ENCODE measurements at places on chromosomes 13 and 19.
A peak's percentile ranks its signal among the peaks of the same experiment; 100 is the strongest.

DNA sequence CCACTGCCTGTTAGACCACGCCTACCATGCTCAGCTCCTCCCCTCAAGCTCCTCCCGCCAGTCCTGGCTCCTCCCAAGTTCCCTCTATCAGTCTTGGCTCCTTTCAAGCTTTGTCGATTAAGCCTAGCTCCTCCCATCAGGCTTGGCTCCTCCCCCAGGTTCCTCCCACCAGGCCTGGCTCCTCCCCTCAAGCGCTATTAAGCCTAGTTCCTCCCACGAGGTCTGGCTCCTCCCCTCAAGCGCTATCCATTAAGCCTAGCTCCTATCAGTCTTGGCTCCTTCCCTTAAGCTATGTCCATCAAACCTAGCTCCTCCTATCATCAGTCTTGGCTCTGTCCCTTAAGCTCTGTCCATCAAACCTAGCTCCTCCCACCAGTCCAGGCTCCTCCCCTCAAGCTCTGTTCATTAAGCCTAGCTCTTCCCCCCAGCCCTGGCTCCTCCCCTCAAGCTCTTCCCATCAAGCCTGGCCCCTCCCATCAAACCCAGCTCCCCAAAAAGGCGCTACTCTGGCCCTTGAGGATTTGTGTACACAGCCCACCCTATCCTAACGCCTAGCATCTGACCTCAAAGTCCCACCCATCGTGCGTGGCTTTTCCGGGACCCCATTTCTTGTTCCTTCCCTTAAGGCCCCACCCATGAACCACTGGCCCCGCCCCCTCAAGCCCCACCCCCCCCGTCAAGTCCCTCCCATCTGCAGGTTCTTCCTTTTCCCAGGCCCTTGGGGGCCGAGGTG lies 10.0 kb downstream of the CAMSAP3 start:
- peak; percentile 79 for DNase-seq

GRCh38 chr13:28530729-28531076 lies 35.8 kb upstream of the FLT1 start:
- peak; percentile 18 for DNase-seq

DNA sequence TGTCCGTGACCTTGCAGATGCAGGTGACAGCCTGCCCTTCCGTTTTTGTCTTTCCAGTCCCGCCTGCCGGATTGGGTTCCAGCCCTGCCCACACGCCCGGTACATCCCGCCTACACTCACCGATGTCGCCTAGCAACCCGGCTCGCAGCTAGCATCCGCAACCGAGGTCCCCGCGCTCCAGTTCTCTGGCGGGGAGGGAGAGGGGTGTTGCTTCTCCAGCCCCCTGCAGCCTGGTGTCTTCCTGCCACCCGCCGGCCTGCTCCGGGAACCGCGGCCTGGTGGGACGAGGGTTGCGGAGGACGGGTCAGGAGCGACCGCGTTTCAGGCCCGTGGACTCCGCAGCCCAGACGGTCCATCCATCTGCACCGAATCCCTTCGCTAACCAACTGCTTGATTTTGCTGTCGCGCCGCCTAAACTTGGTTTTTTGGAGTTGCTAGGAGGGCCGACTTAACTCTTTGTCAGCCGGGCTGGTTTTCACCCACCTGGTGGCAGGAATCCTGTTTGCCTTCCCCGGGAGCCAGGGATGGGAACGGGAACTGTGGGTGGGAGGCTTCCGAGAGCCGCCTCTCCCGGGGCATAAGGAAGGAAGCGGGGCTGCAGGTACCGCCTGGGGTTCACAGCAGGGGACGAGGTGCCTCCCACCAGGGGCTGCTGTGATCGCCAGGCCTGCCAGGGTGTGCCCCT lies 15.4 kb upstream of the MATK start:
- no peak for DNase-seq

GRCh38 chr13:78662467-78662866 lies 3.5 kb upstream of the OBI1 start:
- no peak for DNase-seq

DNA sequence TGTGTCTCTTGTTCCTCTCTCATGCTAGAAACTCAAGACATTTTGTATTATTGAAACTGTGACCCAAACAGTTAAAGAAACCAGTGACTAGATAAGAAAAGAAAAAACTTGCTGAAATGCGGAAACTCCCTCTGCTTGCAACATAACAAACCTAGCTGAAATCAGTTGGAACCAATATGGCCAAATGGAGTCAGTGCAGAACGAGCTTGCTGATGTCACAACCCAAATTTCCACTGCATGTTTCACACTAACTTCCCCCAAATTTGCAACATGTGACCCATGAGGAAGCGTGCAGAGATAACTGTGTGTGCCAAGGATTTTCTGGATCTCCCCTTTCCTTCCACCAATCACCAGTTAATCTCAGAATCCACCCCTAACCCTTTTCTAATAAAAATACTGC lies 208.0 kb downstream of the DLEU7 start:
- peak; percentile 29 for DNase-seq

DNA sequence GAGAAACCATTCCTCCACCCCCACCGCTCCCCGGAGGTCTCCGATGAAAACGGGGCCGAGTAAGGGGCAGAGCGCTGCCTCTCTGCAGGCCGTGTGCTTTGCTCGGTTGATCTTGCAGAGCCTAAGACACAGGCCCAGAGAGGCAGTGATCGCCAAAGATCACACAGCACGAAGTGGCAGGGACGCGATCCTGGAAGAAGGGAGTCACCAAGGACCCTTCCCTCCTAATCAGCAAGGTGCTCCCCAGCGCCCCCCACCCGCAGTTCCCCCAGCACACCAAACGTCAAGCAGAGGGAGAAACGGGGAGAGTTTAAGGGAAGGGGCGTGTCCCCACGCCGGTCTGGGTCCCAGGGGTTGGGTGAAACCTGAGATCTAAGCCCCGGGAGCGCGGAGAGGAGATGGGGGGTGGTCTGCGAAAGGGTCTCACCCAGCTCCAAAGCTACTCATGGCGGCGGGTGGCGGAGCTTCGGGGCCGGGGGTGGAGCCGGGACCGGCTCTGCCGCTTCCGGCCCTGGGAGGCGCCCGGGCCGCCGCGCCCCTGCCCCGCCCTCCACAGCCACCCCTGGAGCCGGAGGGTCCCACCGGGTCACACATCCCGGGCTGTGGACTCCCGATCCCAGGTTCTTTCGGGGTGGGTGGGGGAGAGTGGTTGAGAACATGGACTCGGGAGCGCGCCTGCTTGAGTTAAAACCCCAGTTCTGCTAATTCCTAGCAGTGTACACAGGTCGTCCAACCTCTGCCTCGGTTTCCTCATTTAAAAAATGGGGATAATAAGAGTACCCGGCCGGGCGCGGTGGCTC lies at the start of gene EML2:
Gene EML2, minus strand, starts transcription at position 468 of the 800 bp plus-strand sequence. Its CDS starts 21 bp downstream, at position 447.
- peak; percentile 43 for DNase-seq

- no peak for DNase-seq
These were observed 1.2 kb downstream of the LPAR2 start for GRCh38 chr19:19626516-19627472.

DNA sequence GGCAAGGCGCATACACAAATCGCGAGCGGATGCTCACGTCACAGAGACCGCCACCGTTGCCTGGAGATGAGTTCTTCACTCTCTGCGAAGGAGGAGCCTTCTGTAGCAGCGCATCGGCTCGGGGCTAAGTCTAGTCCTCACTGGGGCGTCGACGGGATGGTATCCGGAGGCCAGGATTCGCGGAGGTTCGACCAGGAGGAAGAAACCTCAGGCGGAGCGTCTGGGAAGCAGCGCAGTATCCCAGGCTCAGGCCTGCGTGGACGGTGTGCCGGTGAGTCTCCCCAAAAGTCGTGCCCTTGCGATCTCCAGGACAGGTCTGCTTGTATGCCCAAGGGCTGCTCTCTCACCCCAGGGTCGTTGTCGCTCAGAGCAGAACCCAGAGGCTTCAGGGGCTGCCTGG lies 40.4 kb downstream of the ZNF146 start:
- DNase-seq = no peak

DNA sequence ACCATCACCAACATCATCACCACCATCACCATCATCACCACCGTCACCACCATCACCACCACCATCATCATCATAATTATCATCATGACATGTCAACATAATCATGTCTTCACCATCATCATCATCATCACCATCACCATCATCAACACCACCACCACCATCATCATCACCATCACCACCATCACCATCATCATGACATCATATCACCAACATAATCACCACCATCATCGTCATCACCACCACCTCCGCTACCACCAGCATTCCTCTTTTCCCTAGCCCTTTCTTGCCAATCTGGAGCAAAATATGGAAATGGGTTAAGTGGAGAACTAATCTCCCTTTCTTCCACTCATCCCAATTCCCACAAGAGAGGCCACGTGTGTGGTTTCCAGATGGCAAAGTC lies 1.1 kb upstream of the TTYH1 start:
- DNase-seq = no peak

GRCh38 chr13:108156749-108157148 lies 58.6 kb downstream of the LIG4 start:
- DNase-seq = no peak

DNA sequence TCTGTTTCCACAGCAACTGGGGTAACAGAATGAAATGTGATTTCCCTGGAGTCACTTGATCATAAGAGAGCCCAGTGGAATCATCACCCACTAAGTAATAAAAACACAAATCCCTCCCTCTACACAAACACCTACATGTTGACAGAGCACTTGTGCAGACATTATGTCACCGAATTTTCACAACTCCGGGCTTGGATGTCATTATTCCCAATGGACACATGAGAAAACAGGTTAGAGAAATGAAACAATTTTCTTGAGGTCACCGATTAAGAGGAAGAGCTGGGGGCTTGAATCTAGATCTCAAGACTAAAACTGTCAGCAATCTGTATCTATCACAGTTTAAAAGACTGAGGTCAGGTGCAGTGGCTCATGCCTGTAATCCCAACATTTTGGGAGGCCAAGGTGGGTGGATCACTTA lies 3.1 kb downstream of the XRCC1 start:
- no peak for DNase-seq

DNA sequence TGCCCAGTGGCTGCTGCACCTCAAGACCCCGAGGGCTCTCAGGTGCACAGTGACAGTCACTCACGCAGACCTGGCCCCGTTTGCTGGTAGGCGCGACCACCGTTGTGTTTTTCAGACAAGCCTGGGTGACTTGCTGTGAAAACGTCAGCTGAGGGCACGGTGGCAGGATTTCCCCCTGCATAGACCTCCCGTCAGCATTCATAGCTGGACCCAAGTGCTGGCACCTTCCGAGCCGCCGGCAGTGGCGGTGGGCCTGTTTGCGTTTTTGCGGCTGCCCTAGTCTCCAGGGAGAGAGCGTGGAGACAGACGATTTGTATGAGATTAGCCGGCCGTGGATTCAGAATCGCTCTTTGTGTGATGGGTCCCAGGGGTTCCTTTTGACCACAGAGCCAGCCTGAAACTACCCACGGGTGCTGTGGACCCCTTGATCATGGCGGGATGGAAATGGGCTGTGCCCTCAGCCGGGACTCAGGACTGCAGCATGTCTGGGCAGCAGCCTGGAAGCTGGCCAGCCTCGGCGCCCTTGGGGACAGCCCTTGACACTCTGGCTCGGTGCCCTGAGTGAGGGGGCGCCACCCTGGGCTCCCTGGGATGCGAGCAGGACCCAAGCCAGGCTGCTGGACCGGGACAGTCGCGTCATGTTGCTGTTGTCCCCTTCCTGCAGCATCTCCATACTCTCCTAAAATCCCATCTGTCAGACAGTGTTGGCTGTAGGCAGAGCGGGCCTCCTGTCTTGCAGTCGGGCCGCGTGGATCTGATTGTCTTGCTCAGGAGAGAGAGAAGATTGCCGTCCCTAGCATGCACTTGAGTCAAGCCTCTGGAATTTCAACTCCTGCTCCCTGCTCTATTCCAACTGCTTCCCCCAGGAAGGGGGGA lies 8.6 kb downstream of the KDM4B start:
- DNase-seq = no peak

DNA sequence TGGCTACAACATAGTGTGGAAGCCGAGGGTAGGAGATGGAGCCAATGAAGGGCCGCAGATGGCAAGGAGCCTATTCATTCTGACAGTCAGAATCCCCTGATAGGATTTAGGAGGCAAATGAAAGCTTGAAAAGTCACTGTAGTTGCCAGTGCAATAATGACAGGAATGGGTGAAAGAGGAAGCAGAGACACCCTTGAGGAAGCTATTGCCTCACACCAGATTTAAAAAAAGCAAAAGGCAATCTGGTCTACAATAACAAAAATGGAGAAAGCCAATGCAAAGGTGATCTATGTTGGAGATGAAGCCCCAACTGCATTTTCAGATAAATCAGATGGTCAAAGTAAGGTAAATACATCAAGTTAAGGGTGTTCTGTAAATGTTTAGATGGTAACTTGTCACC lies 158.5 kb downstream of the TUBA3C start:
- no peak for DNase-seq

DNA sequence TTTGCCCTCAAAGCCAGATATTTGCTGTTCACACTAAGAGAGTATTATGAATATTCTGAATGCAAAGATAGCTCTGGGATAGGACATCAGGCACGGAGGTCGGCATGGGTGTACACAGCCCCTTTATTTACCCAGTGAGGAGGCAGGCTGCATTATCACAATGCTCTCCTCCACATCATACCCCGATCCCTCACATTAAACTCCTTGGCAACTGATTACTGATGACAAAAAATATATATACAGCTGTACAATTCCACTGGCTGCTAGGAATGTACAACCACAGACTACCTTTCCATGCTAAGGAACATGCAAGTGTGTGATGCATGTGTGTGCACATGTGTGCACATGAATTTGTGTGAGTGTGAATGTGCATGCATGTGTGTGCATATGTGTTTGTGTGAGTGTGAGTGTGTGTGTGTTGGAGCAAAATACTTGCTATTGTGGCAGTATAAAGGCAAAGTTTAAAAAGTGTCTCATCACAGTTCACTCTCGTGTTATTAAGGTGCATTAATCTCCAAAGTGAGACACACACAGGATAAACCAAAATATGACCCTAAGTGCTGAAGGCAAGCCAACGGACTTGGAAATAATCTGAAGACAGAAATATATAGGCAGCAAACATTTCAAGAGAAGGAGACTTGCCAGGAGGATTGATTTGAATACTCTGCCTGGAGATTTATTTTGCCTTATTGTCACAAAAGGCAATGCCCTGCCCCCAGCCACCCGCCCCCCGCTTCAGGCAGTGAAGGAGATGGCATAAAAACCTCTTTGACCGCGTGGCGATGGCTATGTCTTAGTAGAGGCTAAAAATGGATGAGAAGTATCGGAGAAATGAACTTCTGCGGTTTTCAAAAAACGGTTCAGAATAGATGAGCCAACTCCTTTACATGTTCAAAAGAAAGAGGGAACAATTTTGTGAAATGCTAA lies 274.8 kb downstream of the TSHZ3 start:
- DNase-seq = no peak

- peak; percentile 79 for DNase-seq
These were observed 603 bp downstream of the RFX1 start for GRCh38 chr19:14005349-14006084.

DNA sequence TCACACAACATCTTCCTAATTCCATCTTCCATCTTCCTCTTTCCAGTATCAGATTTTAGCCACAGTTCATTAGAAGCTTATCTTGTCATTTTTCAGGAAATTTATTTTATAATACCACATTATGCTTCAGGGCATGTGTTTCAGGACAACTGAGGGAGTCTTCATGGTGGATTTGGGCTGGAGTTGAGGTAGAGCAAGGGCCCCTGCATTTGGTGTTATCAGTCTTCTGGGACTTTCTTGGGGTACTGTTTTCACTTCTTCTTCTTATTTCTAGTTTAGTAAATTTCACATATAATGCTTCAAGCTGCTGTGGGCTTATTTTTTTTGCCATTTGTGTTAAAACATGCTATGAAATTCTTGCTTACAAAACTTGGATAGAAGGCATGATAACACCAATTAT lies 188.7 kb downstream of the LHFPL6 start:
- no peak for DNase-seq

Measured in hematopoietic multipotent progenitor cell treated with erythropoietin and hydrocortisone succinate and interleukin-3 and kit ligand, for 8 days (in vitro differentiated cells).